ENCODE measurements at places on chromosomes 2 and 18.

GRCh38 chr2:30708491-30709290, 98.6 kb downstream of the CAPN13 start:
- peak; percentile 9 for DNase-seq

DNA sequence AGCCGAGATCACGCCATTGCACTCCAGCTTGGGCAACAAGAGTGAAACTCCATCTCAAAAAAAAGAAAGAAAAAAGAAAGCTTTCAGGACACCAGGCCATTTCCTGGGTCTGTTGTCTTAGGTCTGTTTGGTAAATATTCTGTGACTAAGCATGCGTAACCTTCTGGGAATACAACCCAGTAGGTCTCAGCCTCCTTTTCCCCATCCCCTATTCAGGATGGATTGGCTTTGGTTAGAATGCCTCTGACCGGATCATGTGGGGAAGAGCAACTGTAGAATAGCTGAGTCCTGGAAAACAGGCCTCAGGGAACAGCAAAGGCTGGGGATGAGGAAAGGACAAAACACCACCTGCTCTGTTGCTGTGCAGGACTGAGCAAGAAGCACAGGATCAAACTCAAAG, 1.6 kb upstream of the PDCL3 start:
- DNase-seq = no peak

DNA sequence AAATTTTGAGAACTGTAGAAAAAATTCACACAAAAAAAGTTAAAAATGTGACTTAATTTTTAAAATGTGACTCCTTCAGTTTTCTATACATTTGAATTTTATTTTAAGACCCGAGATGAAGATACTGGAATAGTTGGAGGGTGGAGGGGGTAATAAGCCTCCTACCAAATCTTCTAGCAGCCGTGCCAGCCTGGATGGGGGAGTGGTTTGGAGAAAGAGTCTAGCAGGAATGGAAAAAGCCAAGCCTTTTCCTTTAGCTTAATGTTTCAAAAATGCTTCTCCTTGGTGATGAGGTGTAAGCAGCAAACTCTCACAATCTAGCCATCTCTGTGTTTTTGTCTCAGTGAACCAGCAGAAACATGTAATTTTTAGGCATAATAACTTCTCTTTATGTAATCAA, 14.7 kb downstream of the CASP8 start:
- no peak for DNase-seq

DNA sequence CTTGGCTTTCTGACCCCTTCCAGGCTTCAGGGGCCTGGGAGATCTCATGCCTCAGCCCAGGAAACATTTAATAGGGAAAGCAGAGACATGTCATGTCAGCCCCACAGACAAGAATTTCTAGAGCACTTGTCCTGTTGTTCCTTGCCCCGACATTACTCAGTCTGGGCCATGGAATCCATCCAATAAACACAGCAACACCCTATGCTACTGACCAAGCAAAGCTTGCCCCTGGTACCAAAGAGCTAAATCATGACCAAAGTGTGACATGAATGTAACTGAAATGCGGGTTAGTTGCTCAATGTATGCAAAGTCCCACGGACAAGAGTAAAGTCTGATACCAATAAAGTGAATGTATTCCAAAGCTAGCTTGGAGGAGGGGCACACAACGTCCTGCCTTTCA, 35.1 kb downstream of the EHD3 start:
- no peak for DNase-seq

- no peak for DNase-seq
Observed at GRCh38 chr2:158995677-158996049, 27.2 kb downstream of the TANC1 start.

DNA sequence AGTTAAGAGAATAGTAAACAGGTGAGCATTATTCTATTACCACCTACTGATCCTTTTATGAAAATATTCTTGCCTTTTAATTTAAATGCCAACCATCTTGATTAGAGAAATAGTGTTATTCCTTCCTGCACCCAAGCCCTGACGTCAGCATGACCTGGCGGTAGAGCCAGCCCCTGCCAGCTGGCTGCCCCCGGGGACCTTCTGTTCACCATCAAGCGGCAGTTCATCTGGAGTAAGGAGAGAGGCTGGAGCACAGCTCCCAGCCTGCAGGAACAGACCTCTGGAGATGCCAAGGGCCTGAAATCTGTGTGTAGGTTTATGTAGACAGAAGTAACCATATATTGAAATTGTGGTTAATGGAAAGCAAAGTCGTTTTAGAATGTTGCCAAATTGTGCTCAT, 171.8 kb downstream of the GBX2 start:
- DNase-seq = no peak

DNA sequence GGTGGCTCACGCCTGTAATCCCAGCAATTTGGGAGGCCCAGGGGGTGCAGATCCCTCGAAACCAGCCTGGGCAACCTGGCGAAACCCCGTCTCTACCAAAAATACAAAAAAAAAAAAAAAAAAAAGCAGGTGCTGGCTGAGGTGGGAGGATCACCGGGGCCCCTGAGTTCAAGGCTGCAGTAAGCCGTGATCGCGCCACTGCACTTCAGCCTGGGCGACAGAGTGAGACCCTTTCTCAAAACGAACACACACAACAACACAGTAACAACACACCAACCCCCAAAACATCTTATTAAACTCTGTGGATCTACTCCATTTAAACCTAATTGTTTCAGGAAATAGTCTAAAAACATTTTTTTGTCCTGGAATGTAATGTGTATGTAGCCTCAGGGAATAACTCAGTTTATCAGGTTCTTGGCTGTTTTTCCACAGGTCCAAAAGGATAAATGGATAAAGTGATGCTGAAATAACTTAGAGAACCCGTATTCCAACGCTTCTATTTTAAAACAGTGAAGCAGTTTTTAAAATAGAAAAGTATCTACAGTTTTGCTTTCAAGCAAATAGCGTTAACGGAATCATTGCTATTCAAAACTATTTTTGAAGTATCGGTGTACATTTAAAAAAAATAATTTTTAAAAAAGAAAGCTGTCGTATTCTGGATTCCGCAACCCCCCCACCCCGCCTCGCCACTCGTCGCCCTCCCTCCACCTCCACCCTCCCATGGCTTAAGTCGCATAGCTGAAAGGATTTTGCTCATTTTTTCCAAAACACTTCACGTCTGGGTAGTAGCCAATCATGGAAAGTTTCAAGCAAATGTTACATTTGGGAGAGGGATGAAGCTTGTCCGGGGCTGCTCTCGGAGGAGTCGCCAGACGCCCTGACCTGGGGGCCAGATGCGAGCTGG, 895 bp upstream of the GLS start:
- DNase-seq = no peak

- DNase-seq = no peak
Observed at GRCh38 chr2:203808046-203808750, 59.4 kb upstream of the CTLA4 start.

DNA sequence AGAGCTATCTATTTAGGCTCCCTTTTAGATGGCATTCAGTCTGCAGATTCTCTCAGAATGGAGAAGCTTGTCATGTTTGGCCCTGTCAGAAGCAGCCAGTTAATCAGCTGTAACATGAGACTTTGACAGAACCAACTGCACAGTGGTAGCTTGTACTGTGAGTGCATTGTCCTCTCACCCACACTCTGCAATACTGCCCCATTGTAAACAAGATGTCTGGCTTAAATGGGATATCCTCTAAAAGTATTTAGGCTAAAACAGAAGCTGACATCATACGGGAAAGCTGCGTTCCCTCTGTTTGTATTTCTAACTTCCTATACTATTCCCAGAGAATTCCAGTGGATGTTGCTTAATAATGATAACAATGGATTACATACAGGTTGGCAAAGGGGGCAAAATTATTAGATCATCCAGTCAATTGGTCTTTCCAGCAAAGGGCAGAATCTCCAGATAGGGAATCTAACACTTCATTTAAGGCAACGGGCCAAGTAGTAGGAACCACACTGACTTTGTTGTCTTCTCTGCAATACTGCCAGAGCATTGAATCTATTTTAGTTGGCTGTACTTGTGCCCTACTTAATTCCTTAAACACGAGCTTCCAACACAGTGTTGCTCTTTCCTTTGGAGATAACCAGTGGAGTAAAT, 15.4 kb upstream of the STAT4 start:
- no peak for DNase-seq

DNA sequence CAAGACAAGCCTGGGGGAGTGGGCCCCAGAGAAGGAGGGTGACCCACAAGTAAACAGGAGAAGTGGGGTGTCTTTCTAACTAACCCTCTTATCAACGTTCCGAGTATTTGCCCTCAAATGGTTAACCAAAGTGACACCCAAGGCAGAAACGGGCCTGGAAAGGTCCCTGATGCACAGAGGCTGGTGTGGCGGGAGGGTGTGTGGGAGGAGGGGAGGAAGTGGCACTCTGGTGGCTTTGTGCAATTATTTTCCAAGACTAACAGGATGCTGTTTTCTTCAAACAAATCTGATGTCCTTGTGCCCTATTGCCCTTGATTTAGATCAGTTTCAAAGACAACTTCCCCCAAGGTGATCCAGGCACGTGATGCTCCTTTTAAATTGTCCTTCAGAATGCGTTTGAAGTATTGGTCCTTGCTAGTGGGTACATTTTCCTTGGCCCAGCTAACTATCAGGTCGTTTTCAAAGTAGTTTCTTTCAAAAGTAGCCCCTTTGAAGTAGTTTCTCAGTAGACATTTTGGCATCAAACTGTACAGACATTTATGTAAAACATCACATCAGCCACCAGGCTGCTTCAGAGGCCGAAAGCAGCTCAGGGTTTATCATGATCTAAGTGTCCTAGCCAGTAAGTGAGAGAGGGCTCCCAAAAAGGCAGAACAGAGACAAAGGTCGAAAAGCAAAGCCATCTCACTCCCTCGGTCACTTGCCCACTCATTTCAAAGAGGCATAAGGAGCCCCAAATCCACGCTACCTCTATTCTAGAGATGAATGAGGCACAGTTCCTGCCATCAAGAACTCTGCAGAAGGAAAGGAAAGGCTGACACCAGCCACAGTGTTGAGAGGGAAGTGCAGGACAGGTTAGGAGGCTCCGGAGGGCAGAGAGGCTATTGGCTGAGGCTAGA, 371.1 kb upstream of the ID2 start:
- peak; percentile 80 for DNase-seq

GRCh38 chr18:68150961-68151360, 563.9 kb downstream of the TMX3 start:
- no peak for DNase-seq

GRCh38 chr18:49447810-49448745, 12.4 kb downstream of the DYM start:
- DNase-seq = peak; percentile 70

- DNase-seq = no peak
Observed at GRCh38 chr2:106866641-106867040, 19.3 kb downstream of the ST6GAL2 start.

GRCh38 chr2:235958221-235958930, 209.8 kb downstream of the GBX2 start:
- no peak for DNase-seq

DNA sequence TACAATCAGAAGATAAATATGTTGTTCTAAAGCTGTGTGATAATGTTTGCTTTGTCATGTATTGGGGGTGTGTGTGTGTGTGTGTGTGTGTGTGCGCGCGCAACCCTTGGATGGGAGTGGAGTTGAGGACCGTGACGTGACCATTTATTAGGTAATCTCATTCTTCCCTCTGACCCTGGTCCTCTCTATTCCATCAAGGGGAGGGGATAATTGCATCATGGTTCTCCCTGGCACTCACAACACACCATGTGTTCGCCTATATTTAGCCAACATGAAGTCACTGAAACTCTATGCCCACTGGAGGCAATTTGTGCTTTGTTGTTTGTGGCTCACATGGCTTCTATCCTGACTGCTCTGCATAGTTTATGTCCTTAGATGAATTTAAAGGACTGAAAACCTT, 79.8 kb upstream of the LRPPRC start:
- DNase-seq = no peak

DNA sequence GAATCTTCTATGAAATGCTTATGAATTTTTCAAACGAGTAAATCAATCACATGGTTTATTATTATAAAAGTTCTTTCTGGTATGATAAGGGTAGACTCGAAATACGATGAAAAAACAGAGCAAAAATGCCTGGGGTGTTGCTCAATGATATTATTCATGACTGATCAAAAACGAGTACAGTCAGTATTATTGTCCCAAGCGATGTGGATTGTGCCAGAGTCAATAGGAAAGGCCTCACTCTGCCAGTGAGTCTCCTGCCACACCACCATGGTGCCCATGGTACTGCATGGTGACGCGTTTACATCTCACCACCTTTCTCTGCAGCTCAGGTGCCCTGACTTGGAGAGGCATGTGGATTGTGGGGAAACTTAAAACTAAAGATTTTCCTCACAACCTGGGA, 58.5 kb downstream of the KCTD1 start:
- DNase-seq = no peak

- DNase-seq = no peak
Observed at GRCh38 chr2:241869087-241869961, at the start of gene RTP5. RTP5 (plus strand) TSS chr2:241869729; CDS start chr2:241869757, 28 bp downstream.

GRCh38 chr2:12119841-12120240, 373.4 kb downstream of the LPIN1 start:
- DNase-seq = no peak

DNA sequence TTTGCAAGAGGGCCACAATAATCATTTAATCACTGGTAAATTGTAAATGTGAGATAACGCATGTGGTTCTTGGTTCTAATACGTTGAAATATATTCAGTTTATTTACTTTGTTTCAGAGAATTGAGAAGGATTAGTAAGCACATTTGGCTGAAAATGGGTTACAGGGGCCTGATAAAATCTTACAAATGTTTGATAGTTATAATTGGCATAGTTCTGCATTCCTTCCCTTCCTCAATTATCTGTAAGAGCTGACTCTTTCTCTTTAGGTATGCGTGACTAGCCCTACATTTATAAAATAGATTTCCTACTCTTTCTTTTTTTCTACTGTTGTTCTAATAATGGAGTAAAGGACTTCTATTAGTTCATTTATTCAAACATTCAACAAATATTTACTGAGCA, 685.2 kb downstream of the NUP35 start:
- no peak for DNase-seq
